ENCODE measurements at places on chromosomes 2 and 18.

- DNase-seq: no peak
Measured at GRCh38 chr18:57619876-57620275, 1.8 kb downstream of the NARS1 start.

GRCh38 chr18:55465313-55465712 lies 122.7 kb downstream of the TCF4 start:
- DNase-seq: no peak

DNA sequence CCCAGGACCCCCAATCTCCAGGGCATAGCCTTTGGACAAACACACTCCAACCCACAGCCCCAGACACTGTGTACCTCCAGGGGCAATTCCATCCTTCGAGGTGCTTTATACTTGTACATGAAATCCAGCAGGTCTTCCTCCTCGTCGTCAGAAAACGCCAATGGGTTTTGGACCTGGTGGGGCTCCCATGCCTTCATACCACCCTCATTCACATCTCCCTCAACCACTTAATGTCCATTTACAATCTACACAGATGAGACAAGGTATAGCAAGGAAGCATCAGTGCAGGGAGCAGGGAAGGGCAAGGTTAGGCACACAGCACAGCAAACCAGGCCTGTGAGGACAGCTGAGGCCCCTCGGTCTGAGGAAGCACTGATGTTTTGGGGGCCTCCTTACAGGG lies 20.6 kb downstream of the MRPL35 start:
- DNase-seq: no peak

DNA sequence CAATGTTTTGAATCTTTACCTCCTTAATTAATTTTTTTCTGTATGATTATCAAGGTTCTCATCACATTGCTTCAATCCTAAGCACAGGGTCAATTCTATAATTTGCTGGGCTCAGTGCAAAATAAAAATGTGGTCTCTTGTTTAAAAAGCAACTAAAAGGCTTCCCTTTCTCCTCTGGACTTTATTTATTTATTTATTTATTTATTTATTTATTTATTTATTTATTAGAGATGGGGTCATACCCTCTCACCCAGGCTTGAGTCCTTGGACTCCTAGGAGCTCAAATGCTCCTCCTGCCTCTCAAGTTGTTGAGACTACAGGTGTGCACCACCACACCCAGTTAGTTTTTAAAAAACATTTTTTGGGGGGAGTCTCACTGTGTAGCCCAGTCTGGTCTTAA lies 710.1 kb upstream of the REG3G start:
- DNase-seq: no peak

- DNase-seq: no peak
Measured at GRCh38 chr2:223102040-223102400, 50.0 kb downstream of the KCNE4 start.

DNA sequence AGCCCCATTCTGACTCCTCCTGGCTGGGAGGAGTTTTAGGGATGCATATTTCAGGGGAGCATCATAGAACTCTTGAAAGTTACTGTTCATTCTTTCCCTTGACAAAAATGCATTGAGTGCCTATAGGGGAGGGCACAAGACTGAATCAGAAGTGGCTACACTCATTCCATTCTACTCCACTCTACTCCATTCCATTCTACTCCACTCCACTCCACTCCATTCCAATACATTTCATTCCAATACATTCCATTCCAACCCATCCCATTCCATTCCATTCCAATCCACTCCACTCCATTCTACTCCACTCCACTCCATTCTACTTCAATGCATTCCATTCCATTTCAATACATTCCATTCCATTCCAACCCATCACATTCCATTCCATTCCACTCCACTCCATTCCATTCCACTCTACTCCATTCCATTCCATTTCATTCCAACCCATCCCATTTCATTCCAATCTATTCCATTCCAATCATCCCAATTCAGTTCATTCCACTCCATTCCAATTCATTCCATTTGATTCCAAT lies 110.8 kb downstream of the LOXHD1 start:
- no peak for DNase-seq

GRCh38 chr2:200042102-200042735 lies 86.8 kb downstream of the MAIP1 start:
- no peak for DNase-seq

DNA sequence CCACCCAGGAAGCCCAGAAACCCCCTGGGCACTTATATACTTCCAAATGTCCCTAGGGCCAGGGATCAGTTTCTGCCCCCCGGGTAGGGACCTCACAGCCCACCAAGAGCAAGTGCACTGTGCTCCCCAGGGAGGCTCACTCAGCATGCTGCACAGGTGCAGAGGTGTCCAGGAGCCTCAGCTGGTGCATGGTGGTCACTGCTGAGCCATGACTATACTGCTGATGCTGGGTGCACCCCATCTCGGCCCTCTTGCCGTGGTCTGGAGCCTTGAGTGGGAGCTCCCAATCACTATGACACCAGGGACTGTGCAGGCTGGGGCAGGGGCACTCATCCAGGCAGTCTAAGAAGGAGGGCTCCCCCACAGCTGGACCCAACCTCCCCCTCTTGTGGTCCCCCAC lies 617.8 kb upstream of the RAB6C start:
- DNase-seq: no peak

DNA sequence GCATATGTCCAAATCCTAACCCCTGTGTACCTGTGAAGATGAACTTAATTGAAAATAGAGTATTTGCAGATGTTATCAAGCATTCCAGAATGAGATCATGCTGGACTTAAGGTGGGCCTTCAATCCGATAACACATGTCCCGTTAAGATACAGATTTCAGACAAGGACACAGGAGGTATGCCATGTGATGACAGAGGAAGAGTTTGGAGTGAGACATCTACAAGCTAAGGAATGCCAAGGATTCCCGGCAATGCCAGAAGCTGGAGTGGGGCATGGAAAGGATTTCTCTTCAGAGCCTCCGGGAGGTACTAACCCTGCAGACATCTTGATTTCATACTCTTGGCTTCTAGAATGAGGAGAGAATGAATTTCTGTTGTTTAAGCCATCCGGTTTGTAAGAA lies 231.7 kb downstream of the ALK start:
- DNase-seq: no peak

- no peak for DNase-seq
Measured at GRCh38 chr2:110881908-110882307, 149.5 kb downstream of the ACOXL start.

GRCh38 chr2:197179744-197180498 lies 130.7 kb downstream of the ANKRD44 start:
- no peak for DNase-seq

DNA sequence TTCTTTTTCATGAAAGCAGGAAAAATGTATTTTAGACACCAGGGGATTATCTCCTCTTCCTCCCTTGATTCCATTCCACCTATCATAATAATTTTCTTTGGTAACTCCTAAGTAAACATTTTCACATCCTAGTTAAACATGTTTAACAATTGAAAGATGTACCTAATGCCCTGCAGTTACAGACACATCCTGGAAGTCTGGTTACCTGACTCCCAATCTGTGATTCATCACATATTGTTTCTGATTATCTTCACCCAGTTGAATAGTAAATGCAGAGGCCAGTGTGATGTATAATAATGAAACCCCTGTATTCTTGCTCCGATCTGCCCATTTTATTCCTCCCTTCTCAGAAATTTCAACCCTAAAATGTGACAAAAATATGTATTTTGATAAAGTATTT lies 1237.6 kb upstream of the LRRTM1 start:
- DNase-seq: no peak

- no peak for DNase-seq
Measured at GRCh38 chr2:8380026-8380425, 301.8 kb upstream of the ID2 start.

DNA sequence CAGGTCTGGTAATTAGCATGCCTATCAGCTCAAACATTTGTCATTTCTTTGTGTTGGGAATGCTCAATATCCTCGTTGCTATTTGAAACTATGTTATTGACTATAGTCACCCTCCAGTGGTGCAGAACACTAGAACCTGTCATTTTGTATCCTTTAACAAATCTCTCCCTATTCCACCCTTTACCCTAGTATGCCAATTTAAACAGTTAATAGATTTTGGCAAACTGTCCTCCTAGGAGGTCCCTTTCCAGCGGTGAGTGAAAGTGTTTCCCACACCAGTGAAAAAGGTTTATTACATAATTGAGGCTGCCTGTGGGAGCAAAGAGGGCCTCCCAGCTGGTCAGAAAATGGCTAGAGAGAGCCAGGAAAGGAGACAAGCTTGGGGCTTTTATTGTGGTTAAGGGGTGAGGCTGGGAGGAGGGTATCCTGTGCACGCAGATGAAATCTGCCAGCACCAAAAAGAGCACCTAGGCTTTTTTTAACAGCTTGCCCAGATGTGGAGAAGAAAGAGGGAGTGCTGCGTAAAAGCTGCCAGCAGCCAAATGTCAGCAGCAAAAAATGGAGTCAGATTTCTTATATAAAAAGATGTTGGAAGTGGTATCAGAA lies 1.8 kb upstream of the DRC1 start:
- DNase-seq: no peak

DNA sequence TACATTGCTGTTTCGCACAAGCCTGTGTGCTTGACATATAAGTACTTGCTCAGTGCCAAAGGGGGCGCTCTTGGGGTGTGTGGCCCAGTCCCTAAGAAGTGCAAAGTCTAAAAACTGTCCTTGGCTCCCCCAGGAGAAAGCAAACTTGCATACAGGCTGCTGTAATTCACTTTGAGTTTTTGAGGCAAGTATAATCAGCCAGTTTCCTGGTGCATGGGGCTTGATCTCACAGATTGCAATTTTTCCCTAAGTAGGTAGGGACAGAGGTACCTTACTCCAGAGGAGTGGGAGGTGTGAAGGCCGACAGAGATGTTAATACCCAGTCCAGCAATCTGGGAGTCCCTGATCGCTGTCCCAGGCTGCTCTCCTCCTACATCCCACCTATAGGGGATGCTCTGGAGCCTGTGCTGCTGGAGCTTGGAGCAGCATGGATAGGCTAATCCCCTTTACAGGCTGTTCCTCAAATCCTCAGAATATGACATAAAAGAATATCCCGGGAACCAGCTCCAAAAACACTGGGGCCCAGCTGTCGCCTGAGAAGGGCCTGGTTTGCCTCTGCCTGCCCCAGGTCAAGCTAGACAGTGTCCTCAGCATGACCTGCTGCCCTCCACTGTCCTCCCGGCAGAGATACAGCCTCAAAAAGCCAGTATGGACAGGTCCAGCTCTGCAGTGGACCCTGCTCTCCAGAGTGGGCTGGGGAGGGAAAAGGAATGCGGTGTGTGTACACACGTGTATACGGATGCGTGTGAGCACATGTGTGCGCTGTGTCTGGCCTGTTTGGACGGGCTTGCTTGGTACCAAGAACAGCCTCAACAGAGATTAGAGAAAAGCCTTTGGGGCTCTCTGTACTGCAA lies 136.5 kb upstream of the HAAO start:
- no peak for DNase-seq

- no peak for DNase-seq
Measured at GRCh38 chr18:32974421-32975162, 201.8 kb upstream of the KLHL14 start.

GRCh38 chr18:44039826-44040225 lies 640.9 kb upstream of the SETBP1 start:
- no peak for DNase-seq

DNA sequence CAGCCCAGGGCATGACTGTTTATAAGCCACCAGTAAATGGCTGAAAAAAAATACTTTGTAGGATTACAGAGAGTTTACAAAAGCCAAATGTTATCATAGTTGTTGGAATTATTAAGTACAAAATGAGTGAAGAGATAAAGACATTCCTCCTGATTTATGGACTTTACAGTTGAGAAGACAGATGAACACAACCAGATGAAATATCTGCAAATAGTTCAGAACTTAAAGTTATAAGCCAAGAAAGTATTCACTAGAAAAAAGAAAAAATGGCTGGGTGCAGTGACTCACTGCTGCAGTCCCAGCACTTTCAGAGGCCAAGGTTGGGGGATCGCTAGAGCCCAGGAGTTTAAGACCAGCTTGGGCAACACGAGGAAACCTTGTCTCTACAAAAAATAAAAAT lies 11.2 kb downstream of the PMAIP1 start:
- no peak for DNase-seq

DNA sequence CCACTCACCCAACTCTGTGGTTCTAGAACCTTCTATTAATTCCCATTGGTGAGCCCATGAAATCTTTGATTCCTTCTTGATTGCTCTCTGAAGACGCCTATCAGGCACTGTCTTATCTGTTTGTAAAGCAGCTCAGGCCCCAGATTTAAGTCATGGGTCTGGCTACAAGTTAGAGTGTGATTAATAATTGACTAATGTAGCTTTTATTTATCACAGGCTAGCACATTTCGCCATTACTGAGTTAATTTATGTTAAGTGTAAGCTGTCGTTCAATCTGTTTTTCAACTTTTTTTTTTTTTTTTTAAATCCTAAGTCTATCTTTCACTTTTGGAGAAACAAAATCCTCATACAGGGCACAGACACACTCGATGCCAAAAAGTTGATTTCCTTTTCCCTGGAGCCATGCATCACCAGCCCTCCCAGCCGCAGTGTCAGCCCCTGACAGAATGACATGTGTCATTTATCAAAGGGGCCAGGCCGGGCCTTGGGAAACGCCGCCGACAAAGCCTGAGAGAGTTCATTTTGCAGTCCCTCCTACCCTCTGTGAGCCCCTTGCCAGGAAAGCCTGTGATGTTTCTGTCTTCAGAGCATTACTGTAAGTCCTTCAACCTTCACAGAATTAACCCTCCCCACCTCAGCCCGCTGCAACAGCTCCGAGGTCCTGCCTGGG lies 15.8 kb downstream of the TSHZ1 start:
- DNase-seq: no peak
